ENCODE measurements at places on chromosomes 1 and 21.

DNA sequence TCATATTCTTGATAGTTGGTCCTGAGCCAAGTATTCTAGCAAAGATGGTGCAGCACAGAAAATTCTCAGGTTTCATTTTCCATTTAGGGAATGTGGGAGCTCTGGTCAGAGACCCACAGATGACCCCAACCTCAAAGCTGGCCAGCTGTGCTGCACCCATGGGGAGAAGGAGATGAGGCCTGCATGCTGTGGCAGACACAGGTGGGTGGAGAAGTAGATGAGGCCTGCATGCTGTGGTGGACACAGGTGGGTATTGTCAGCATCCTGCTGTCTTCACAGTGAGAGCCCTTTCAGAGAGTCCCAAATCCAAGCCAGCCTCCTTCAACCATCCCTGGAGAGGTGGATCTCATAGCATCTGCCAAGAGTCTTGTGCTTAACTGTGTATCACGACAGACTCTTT lies 77.7 kb downstream of the DSCAM start:
- DNase-seq, result no peak

DNA sequence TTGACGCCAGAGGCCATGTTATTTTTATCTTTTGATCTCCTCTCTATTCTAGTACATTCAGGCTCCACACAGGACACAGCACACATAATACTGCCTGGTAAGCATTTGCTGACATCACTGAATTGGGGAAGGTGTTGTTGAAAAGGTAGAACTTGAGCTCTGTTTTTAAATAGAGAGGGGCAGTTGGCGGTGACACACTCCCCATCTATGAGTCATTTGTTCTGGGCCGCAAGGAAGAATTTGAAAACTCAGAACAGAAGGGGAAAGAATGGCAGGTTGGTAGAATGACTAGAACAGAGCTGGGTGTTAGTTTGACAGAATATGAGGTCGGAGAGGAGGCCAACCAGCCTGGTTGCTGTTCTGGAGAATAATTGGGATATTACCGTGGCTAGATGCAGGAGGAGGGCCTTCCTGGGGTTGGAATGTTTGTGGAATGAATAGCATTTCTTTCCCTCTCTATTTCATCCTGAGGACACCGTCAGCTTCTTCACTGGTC lies 52.1 kb upstream of the ERRFI1 start:
- DNase-seq, result no peak

DNA sequence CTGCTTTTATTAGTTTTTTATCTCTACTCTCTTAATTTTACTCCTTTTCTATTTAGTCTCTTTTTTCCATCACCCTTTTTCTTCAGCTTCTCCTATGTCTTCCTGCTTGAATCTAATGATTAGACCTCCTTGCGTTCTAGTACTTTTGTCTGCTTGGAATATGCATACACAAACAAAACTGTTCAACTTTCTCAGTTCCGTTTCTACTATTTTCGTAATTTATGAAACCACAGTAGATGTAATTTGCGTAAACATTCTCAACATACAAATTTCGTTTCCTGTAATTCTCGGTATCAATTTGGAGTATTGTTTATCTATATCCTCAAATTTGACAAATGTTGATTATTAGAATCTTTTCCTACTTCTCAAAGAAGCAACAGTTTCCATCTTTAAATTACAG lies 772.5 kb downstream of the USP25 start:
- no peak for DNase-seq

- DNase-seq, result no peak
Observed at GRCh38 chr1:39122056-39122455, 82.4 kb upstream of the MACF1 start.

GRCh38 chr1:93871366-93871765 lies 7.6 kb downstream of the DNTTIP2 start:
- no peak for DNase-seq

DNA sequence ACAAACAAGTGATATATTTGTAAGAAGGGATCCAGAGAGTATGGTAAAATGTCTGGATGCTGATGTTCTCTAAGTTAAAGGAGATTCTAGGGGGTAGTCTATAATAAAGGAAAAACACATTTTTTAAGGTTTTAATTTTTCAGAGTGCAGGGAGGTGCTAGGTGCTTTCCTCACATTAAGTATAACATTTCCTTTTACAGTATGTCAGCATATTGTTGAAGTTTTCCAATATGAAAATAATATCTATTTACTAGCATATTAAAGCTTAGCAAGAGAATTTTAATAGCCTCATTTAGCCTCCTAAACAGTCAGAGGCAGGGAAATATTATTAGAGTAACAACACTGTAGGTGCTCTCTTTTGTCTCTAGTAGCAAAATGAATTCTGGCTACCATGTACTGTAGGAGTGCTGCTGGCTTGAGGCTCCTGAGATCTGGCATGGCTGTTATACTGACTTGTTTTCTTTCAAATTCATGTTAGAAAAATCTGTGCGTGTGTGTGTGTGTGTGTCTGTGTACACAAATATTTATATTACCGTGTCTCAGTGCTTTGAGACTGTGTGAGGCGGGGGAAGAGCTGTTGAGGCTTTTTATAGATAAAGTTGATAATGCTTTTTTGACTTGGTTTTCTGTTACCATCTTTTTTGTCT lies 71.0 kb downstream of the POU2F1 start:
- no peak for DNase-seq

DNA sequence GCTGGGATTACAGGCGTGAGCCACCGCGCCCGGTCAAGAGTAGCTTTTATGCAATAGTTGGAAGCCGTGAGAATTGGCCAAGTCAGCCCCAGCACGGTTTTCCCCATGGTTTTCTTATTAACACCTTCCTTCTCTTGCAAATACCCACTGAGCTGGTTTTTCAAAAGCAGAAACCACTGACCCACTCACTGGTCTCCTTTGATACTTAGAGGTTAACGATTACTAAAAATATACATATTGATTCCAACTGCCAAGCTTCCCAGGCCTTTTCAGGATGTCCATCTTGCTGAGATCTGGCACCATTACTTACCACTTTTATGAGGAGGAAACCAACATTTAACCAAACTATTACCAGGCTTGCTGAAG lies 25.9 kb upstream of the TARDBP start:
- no peak for DNase-seq

GRCh38 chr1:154605534-154605933 lies 2.5 kb downstream of the ADAR start:
- DNase-seq, result no peak

GRCh38 chr1:925561-926421 lies 2.1 kb downstream of the SAMD11 start:
- no peak for DNase-seq

- no peak for DNase-seq
Observed at GRCh38 chr1:244552336-244552735, 91.3 kb downstream of the CATSPERE start.

DNA sequence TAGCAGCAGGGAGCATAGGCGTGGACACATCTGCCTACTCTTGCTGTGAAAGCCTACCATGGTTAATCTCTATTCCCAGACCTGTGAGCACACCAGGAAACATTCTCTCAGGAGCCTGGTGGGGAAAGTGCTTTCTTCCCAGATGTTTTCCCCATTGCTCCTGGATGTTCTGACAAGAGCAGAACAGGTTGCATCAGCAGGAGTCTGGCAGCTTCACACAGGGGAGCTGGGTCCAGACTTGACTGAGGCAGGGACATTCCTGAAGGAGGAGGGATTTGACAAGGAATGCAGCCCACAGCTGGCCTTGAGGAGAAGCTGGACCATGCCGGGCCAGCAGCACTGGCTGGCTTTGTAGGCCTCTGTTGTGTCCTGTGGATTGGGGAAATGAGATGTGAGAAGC lies 21.0 kb upstream of the ARTN start:
- no peak for DNase-seq

- no peak for DNase-seq
Observed at GRCh38 chr1:86866665-86867064, 47.3 kb downstream of the SELENOF start.

DNA sequence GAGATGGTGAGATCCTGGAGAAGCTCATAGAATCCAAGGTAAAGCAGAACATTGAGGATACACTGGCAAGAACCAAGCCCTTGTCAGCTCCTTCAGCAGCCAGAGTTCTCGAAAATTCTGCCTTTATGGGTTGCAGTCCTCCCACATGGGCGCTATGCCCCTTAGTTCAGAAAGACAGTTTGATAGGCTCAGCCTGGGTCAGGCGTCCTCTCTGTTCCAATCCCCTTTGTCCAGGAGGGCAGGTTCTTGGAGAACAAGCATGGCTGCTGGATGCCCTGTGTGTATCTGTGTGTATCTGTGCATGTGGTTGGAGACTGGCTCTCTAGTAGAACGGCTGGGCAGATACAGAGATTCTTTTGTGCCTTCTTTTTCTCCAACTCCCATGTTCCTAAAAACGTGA lies 8.0 kb upstream of the NBL1 start:
- no peak for DNase-seq

- no peak for DNase-seq
Observed at GRCh38 chr1:224497714-224498573, 63.3 kb upstream of the WDR26 start.

- no peak for DNase-seq
Observed at GRCh38 chr1:229896306-229896705, 170.7 kb upstream of the GALNT2 start.

DNA sequence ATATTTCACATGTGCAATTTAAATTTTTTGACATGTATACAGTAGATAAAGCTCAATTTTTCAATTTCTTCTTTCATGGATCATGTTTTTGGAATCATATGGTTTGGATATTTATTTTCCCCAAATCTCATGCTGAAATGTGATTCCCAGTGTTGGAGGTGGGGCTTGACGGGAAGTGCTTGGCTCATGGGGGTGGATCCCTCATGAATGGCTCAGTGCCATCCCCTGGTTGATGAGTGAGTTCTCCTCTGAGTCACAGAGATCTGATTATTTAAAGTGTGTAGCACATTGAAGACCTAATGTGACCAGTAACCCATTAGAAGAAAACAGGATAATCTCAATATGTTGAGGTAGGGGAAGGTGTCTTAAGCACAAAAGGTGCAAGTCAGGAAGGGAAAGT lies 9.1 kb upstream of the IFI16 start:
- DNase-seq, result no peak

Measured in effector CD4-positive, alpha-beta T cell (primary cell).